ENCODE measurements at places on chromosomes 4 and X.

GRCh38 chr4:188955066-188955465 is 815.8 kb downstream of the TRIML1 start:
- DNase-seq: no peak

- DNase-seq: no peak
These were observed 5.5 kb upstream of the HMGB3 start for GRCh38 chrX:150977411-150978162.

GRCh38 chr4:100569196-100569595 is 51.4 kb upstream of the EMCN start:
- DNase-seq: no peak

DNA sequence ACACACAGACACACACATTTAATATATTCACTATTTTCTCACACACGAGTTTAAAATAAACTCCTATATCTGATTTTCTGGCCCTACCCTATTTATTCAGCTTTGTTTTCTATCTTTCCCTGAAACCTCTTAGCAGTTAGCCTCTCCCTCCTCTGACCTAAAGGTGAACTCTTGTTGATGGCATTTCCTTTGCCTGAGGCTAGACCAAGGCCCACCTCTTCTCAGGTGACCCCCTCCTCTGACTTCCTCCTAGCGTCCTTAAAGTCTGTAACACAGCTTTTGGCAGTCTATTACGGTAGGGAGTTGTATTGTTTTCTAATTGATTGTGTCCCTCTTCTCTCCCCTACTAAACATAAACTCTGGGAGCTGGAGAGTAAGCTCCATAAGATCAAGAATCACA is 1.7 kb upstream of the SRPX2 start:
- DNase-seq: no peak

GRCh38 chr4:168690199-168690598 is 193.3 kb downstream of the PALLD start:
- no peak for DNase-seq

DNA sequence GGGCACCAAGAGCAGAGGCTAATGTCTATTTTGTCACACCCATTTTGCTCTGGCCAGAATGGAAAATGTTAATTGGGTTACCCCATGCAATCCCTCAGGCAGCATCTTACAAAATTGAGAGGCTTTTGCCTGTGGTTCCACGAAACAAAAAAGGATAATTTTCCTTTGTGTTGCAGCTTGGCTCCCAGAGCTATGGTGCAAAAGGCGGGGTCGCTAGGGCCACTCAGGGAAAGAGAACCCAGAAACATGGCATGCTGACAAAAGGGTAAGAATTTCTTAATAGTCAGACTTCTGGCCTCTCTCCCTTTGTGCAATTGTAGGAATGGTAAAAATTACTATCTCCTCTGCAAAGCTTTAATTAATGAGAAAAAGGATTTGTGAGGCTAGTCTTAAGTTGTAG is 119.6 kb upstream of the BANK1 start:
- no peak for DNase-seq

DNA sequence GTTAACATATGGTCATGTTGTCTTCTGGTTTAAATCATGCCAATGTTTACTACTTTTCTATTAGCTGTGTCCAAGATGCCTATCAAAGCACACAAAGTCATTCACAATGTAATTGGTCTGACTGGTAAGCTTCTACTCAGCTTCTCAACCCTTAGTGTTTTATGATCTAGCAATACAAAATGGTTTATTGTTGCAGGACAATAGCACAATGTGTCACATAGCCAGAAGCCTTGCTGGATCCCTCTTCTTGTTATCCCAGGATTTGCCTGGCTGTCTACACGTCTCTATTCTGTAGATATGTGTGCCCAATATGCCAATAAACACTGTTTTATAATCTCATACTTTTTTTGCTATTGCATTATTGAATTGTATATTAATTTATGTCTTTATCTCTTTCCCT is 1111.0 kb upstream of the AGA start:
- no peak for DNase-seq

DNA sequence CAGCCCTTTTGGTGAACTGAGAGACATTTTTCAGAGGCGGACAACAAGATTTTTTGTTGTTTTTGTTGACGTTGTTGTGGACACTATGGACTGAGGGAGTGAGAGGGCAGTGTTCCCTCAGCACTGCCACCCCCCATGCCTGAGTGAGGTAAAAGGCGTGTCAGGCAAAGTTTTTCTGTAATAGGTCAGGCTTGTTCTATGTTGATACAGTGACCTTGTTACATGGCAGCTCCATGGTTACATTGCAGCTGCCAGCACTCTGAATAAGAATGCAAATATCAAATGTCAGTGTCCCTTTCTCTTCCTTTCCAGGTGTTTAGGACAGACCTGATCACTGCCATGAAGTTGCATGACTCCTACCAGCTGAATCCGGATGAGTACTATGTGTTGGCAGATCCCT is 36.6 kb downstream of the JADE1 start:
- no peak for DNase-seq

- DNase-seq: no peak
These were observed 981.3 kb downstream of the C4orf33 start for GRCh38 chr4:130077275-130077674.

DNA sequence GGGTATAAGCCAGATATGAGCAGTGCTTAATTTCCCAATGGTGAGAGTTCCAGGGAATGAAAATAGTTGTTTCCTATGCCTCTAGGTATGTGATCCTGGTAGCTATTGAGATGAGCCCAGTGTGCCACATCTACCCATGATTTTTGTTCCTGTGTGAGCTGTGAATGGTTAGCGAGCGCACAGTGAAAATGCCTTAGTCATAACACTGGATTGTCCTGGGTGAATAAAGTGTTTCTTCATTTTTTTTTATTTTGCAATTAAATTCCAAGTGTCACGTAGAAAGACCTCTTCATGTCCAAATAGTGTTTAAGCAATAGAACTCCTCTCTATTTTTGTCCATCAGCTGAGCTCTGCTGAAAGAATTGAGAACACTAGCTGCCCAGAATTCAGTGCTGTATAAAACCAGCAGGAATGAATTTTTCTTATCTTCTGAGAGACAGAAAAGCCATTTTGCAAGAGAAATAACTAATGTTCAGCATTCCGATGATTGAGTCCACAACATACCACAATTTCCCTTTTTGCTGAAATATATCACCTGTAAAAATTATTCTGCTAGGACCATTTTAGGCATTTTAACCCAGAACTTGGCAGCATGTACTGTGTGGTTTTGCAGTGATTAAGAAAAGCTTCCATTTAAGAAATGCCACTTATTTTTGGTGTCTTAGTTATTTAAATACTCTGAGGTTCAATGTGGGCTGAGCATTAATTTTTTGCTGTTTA is 5.6 kb downstream of the MAOA start:
- DNase-seq: no peak

GRCh38 chr4:98617358-98618047 is 40.9 kb downstream of the TSPAN5 start:
- DNase-seq: no peak

DNA sequence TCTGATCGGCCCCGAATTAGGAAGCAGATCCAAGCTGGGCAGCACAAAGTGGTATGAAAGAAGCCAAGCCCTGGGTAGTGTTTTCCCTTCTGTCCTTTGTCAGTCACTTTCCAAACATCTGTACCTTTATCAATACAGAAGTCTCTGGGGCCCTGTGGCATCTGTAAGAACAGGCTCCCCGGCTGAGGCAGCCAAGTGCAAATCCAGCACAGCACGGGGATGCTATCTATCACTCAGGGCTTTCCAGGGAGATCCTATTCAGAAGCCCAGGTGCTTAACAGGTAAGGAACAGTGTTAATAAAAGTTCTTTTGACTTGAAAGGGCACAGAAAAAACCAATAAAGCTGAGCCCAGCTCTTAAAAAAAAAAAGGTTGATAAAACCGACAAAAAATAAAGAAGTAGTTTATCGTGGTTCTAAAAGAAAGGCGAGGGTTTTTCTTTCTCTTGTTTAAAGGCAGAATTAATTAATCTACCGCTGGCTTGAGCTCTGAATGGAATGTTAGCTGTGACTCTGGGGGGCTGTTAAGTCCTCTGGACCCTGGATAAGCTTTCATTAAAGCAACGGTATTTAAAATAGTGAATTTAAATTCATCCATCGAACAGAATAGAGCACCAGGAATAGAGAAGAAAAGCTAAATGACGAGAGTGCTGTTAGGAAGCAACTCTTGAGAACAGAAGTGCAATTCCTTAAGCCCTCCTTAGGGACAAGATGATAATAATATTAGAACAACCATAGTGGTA is 119.1 kb upstream of the GATB start:
- no peak for DNase-seq

DNA sequence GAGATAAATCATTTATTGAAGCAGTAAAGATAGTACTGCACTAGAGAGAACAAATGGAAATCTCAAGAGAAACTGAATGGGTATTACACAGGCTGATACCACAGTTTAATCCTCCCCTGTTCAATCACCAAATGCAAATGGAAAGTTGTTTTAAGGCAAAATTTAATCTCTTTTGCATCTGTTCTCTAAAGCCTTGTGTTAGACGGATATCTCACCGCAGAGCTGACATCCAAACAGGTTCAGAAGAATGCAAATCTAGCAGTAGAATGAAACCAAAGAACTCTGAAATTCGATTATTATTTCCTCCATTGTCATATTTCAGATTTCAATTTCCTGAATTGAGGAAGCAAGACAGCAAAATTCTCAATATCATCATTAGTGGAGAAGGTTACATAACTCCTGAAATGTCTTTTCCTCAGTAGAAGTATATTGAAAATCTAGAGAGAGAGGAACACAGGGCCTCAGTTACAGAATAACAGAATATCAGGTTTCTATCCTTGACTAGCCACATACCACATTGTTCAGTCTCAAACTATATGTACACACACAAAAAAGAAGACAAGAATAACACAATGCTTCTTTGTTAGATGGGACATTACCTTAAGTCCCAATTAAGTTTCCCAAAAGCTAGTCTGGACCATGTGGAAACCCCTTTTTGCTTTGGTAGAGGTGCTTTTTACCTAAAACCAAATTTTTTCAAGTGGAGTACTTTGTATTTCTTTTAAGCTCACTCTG is 94.1 kb upstream of the BANK1 start:
- no peak for DNase-seq

DNA sequence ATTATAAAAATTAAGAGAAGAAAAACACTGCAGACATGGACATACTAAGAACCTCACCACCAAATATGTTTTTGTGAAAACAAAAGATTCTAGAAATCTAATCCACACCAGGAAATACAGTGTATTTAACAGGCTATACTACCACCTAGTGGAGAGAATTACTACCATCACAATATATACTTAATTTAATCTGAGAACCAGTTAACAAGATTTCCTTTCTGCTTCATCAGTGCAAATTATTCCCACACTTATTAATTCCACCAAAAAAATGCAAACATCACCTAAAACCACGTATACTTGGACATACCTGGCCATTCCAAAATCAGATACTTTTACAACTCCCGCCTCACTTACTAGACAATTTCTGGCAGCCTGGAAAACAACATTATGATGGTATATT is 7.0 kb upstream of the TXK start:
- DNase-seq: no peak

DNA sequence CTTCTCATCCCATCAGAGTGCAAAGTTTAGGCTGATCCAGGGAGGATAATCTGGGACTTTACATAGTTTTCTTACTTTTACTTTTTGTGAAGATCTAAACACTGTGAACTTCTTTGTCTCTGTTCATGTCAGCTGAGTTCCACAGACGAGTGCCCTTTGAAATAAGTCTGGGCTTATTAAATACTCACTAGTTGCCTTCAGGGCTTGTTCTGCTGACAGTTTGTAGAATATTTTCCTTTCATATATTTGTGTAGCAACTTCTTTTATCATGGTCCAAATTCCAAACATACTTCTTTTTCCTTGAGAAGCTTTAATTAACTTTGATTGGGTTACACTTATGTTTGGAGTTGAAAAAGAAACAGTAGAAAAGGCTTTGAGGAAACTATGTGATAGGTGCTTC is 109.6 kb downstream of the SH2D1A start:
- DNase-seq: no peak

DNA sequence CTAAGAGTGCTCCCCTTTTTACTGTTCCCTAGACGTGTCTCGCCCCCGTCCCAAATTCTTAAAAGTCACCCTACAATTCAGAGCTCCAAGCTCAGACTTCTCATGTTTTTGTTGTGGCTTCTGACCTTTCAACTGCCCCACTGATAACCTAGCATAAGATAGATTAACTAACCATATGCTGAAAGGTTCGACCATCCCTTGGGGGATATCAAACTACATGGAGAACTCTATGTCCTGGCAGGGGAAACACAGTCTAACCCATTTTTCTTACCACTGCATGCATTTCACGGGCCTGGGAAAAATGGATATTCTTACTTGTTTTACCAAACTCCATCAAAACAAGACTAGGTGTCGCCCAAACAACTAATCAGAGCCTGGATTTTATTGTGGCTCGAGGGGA is 236.4 kb upstream of the MID1 start:
- DNase-seq: no peak

DNA sequence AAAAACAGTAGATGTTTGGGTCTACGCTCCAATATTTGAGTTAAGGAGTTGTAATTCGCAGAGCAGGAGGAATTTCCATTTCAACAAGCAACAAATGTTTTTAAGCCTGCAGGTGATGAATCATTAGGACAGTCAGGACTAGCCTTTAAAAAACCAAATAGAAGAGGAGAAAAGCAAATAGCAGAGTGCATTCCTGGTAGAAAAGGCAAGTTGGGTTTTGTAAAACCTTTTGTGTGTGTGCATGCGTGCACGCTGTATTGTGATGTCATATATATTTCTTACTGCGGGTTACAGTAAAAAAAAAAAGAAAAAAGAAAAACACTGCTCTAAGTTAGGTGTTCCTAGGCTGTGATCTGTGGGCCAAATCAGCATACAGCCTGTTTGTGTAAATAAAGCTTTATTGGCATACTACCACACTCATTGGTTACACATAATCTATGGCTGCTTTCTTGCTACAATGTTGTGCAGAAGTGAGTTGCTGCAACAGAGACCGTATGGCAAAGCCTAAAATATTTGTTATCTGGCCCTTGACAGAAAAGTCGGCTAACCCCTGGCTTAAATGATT is 135.6 kb downstream of the MID1 start:
- DNase-seq: no peak

DNA sequence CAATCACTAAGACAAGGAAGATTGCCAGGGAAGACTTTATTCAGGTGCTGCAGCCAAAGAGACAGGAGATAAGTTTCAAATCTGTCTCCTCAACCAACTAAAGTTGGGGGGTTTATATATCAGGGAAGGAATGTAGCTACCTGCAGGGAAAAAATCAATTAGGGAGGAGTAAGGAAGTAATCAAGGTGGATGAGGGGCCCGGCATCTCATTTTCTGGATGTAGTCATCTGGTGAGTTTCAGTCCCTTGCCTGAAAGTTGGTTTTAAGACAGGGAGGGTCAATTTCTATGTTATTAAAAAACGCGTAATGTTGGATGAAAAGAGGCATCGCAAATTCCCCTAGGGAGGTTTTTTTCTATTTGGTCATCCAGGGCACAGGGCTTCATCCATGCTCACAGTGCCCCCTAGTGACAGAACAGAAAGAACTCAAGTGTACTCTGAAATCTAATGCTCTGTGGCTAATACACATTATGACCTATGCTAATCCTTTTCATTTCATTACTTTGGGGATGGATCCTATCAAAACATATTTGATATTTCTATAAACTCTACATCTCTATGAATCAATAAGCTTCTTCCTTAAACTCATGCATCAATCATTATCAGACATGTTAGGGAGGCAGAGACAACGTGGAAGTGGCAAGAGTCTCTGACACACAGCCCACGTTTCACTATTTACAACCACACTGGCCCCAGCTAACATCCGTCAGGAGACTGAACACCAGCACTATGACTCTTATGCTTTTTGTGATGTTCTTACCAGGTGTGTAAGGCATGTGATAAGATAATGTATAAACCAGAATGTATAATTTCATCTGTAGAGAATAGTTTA is 1577.0 kb upstream of the TENM3 start:
- no peak for DNase-seq

- DNase-seq: no peak
These were observed at the start of gene POU3F4 for GRCh38 chrX:83508006-83508405. Gene POU3F4 (plus strand): TSS chrX:83508290. CDS start chrX:83508325, 35 bp downstream.

- no peak for DNase-seq
These were observed 44.6 kb downstream of the GABRB1 start for GRCh38 chr4:47075919-47076318.
